T-helper 9 cell (primary cell): ENCODE measurements at places on chromosomes 7 and 10.

GRCh38 chr10:1154531-1155295, 98.5 kb downstream of the WDR37 start:
- no peak for DNase-seq

GRCh38 chr10:24929056-24929544, 23.3 kb downstream of the PRTFDC1 start:
- no peak for DNase-seq

GRCh38 chr10:96921655-96922054, 89.6 kb downstream of the LCOR start:
- no peak for DNase-seq

- no peak for DNase-seq
These were observed 301.8 kb upstream of the ZWINT start for GRCh38 chr10:56662765-56663447.

DNA sequence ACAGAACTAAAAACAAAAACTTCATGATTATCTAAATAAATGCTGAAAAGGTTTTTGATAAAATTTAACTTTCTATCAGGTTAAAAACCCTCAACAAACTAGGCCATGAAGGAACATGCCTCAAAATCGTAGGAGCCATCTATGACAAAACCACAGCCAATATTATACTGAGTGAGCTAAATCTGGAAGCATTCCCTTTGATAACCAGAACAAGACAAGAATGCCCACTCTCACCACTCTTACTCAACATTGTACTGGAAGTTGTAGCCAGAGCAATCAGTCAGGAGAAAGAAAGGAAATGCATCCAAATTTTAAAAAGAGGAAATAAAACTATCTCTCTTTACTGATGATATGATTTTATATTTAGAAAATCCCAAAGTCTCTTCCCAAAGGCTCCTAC, 228.7 kb downstream of the CHRM2 start:
- DNase-seq: no peak

- DNase-seq: no peak
These were observed 146.6 kb downstream of the SH3PXD2A start for GRCh38 chr10:103708627-103709288.

- DNase-seq: no peak
These were observed 34.1 kb downstream of the ELFN1 start for GRCh38 chr7:1703871-1704810.

- DNase-seq: no peak
These were observed 122.4 kb upstream of the PPP2R2D start for GRCh38 chr10:131778385-131778784.

DNA sequence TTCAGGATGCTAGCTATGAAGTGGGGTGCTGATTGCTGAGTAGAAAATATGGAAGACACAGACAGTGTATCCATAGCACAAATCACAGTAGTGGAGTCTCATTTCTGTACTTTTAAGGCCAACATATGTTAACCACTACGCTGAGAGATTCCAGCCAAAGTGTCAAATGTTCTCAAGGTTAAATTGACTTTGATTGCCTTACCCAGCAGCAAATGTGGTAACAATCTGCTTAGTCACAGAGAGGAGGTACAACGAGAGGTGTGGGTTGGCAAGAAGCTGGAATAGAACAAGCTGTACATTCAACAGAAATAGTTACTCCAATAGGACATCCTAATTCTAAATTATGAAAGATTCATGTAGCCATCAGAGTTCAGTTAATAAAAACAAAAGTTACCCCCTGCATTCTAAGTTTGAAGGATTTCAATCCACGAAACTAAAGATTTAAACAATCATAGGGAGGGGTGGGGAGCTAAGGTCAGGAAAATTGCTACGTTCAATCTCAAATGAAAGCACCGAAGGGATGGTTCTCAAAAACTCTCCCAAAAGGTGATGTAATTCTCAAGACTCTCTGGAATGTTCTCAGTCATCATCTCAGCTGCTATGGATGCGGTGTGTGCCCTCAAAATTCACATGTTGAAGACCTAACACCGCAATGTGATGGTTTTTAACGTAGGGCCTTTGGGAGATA, 137.0 kb downstream of the ETV1 start:
- DNase-seq: no peak

DNA sequence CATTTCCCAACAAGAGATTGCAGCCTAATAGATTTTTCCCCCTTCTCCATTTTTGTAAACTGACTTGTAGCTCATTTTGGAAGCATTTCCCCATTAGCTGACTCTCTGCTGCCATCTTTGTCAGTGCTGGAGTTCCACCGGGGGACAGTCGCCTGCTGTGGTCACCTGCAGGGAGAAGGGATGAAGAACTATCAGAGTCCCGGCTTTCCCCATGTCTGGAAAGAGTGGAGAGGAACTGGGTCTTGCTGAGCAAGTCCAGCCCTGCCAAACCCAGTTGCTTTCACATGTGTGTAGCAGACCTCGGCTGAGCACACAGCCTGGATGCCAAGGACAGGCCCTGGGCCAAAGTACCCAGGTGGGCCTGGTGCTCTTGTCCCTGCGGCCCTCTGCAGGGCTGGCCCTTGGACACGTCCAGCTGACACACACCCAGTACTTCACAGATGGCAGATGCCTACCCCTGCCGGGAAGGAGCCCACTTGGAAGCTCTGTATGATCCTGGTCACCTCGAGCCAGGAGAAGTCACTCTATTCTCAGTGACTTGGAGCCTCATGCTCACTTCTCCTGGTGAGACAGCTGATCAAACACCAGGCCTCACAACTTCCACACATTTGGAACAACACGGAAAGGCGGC, 157.3 kb upstream of the NPVF start:
- DNase-seq: no peak

DNA sequence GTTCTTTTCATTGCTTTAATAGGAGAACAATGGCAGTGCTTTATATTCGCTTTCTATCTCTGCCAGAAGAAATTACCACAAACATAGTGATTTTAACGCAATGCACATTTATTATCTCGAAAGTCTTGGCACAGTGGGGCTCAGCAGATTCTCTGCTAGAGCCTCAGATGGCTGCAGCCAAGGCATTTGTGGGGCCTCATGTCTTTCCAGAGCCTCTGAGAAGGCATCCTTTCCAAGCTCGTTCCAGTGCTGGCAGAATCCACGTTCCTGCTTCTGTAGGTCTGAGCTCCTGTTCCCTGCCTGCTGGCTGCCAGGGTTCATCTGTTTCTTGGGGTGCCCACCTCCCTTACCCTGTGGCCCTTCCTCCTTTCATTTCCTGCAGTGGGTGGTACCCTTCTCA, 60.2 kb downstream of the LRRC18 start:
- DNase-seq: no peak

DNA sequence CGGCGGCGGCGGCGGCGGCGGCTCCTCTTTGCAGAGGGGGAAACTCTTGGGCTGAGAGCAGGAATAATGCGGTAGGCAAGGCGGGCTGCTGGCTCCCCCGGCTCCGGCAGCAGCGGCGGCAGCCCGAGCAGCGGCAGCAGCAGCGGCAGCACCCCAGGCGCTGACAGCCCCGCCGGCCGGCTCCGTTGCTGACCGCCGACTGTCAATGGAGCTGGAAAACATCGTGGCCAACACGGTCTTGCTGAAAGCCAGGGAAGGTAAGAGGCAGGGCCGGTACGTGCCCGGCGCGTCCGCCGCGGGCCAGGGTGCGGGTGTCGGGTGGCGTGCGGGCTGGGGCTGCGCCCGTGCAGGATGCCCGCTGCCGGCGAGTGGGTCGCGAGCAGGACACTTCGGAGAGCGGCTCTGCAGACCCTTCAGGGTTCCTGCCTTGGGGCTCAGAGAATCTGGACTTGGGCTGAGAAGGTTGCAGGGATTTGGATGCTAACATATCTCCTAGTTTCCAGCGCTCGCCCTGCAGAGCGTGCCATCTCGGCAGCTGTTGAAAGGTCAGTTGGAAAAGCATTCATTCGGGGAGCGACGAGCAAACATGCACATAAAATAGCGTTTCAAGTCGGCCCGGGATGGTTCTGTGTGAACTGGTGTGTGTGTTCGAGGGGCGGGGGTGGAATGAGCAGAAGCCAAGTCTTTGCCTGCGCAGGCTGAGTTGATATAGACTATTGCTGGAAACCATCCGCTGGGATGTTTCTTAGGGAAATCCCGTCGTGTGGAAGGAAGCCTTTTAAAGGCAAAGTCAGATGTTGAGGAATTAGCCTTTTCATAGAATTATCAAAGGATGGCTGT, 562 bp downstream of the GRK5 start:
- DNase-seq: peak; percentile 19

DNA sequence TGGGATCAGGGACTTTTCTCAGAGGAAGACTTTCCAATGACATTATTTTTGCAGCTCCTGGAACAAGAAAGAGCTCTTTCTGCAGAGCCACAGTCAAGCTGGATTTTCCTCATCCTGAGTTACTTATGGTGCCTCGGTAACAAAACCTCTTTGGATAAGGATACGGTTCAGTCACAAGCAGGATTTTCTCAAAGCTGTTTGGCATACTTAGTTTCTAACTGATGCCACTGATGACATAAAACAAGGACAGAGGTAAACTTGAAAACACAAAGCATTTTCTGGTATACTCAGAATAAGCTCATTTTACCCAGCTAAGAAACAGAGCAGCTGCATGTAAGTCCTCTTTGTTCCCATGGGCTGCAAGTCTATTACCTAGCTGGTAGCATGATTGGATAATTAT, 340.9 kb upstream of the MEOX2 start:
- no peak for DNase-seq

GRCh38 chr10:91627344-91628102, 5.3 kb downstream of the PPP1R3C start:
- no peak for DNase-seq

DNA sequence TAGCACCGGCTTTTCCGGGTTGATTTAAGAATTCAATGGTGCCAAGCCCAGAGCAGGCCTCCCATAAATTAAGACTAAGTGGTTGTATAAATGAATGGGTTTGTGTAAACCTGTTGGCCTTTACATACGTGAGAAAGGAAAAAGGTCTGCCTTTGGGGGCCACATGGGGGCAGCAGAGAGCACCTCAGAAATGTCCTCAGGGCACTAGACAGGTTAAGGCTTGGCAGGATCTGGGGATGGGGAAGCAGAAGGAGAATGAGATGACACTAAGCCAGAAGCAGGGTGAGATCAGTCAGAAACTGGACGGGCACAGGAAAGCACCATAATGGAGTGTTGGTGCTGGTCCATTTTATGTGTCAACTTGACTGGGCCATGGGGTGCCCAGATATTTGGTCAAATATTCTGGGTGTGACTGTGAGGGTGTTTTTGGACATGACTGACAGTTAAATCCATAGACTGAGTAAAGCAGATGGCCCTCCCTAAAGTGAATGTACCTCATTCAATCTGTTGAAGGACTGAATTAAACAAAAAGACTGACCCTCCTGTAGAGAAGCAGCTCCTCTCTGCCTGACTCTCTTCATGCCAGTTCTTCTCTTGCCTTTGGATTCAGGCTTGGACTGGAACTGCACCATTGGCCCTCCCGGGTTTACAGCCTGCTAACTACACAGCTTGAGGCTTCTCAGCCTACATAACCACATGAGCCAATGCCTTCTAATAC, 58.9 kb downstream of the FRMPD2 start:
- no peak for DNase-seq
